NCI-H460 (cell line): ENCODE measurements at places on chromosomes 12 and 14. TPM values are rescaled to one million over a fixed set of nuclear protein-coding genes. Genes with fewer than 3 reads are reported as not detected.

DNA sequence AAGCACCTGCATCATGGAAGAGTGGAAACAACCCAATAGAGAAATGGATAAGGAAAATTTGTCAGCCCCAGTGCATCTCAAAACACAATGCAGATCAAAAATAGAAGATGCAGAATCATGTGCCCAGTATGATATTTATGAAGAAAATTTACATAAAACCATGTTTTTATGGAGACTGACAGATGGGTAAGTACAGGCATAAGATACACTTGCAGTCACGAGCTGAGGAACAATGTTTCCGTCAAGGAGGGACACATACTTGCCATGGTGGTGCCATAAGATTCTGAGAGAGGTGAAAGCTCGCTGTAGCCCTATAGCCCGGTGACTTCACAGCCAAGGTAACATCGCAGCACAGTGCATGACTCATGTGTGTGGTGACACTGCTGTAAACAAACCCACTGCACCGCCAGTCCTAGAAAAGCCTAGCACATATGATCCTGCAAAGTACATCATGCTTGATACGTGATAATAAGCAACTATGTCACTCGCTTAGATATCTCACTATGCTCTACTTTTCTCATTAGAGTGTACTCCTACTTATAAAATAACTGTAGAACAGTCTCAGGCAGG, 112.6 kb downstream of the RIMBP2 start:
- DNase-seq, result no peak

DNA sequence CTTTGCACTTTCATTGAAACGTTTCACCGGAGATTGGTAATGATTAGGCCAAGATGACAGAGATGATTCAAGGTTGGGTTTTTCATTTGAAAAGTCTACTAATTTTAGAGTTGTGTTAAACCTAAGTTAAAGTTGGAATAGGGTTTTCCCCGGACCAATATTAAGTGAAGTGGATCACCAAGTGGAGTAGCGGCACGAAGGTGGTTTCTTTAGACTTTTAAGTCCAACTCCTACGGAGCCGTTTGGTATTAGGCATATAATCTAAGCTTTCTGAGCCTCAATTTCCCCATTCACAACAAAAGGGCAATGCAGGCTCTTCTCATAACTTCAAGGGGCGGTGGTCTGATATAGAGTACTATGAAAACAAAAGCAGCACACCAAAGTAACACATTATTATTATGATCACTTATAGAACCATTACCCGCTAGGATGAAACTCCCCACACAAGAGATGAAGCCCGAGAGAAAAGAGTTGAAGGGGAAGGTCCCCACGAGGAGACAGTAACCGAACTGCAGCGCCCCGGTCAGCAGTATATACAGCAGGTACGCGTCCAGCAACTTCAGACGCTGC, 413 bp downstream of the DAD1 start:
- no peak for DNase-seq

GRCh38 chr12:17976202-17976601, 113.8 kb downstream of the RERGL start:
- DNase-seq, result no peak

GRCh38 chr12:25829192-25829591, 129.3 kb upstream of the RASSF8 start:
- peak; percentile 98 for DNase-seq

- DNase-seq, result no peak
Observed at GRCh38 chr12:93373961-93374656, 3.6 kb upstream of the NUDT4 start.

DNA sequence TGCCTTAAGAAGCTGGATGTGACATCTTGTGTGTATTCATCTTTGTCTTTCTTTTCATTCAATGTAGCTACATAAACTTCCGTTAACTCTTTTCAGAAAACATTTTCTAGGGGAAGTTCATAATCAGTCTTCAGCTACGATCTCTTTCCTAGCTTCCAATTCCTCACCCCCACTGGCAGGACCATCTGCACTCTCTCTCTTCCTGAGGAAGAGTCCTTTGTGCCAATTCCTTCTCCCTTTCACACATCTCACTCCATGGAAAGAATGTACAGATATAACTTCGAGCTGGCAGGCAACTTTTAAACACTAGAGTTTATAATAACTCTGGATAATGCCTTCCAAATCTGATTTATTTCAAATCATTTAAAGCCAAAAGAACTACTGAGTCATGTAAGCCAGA, 495.7 kb downstream of the GALC start:
- no peak for DNase-seq

ATP23 gene
- total RNA-seq, result 15.2 and 19.1 TPM in 2 replicates
